ENCODE measurements at places on chromosomes 3 and 15.

- peaks cover 15% of the 10 kb centered on the region for H3K4me1 ChIP-seq
- H3K4me3 ChIP-seq = no peak overlapping the region
- H3K36me3 ChIP-seq = peaks cover 13% of the 10 kb centered on the region
Measured at GRCh38 chr3:48596676-48597407, 1.7 kb upstream of the COL7A1 start.

DNA sequence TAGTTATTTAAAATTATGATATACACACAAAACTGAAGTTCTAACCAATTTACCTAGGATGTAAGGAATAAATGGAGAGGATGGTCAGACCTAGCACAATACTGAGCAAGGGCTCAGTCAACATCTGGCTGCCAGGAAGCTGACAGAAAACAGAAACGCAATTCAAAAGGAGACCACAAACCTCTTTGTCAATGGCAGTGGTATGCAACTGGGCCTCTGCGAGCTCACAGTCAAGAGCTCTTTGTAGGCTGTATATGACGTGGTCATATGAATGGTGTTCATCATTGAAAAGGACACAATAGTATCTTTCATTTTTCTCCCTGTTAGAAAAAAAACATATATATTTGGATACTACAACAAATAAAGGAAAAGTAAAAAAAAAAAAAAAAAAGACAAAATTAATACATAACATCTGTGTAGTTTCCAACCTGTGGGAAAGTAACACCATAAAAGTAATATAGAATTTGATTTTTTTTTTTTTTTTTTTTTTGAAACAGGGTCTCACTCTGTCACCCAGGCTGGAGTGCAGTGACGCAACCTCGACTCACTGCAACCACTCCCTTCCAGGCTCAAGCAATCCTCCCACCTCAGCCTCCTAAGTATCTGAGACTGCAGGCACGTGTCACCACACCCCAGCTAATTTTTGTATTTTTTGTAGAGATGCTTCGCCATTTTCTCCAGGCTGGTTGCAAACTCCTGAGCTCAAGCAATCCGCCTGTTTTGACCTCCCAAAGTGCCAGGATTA is 37.9 kb downstream of the UBR1 start:
- no peak overlapping the region for H3K27ac ChIP-seq
- H3K4me3 ChIP-seq = no peak overlapping the region
- no peaks in the 10 kb centered on the region for H3K27me3 ChIP-seq
- DNase-seq = no peak
- no peaks in the 10 kb centered on the region for H3K4me1 ChIP-seq

DNA sequence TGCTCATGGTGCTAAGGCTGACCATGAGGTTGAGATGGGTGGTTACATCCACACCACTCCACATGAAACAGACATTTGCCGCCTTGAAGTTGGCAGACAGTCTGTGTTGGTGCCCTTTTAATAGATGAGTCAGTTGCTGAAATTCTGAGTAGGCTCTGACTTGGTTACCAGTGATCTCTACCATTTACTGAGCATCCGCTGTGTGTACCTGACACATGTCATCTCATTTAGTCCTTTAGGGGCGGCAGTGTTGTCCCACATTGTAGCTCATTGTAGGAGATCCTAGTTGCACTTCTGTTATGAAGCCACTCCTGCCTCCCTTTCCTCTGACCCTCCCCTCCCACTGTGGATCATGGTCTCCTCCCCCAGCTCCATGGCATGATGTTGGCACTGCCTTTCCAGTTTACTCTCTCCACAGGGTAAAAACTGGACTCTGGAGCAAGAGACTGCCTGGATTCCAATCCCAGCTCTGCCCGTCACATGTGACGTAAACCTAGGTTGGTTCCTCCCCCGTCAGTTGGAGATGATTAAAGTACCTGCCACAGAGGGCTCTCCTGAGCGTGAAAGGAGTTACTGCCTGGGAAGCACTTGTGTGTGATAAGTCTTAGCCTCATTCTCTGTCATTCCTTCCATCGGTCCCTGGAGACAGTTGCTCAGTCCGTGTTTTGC is 21.6 kb downstream of the SLCO3A1 start:
- no peaks in the 10 kb centered on the region for H3K27me3 ChIP-seq
- H3K27ac ChIP-seq = no peak overlapping the region
- H3K4me1 ChIP-seq = no peaks in the 10 kb centered on the region
- H3K4me3 ChIP-seq = no peak overlapping the region
- no peak for DNase-seq

- no peak overlapping the region for H3K4me3 ChIP-seq
- H3K4me1 ChIP-seq = no peaks in the 10 kb centered on the region
- no peak for DNase-seq
- no peaks in the 10 kb centered on the region for H3K36me3 ChIP-seq
Measured at GRCh38 chr3:74771401-74771800, 156.9 kb upstream of the CNTN3 start.

DNA sequence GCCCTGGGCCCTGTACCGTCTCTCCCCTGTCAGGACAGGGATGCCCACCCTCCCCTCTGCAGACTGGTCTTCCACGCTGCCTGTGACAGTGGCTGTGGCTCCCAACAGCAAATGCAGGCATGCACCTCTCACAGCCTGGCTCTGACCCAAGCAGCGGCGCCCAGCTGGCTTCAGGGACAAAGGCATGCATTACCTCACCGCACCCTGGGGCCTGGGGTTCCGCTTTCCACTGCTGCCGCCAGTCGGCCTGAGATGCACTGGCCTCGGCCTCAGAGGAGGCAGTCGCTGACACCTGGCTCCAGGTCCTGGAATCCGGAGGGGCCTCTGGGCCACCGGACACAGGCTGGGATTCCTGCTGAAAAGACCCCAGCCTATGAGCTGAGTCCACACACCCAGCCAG is 70.3 kb downstream of the SCN5A start:
- H3K27ac ChIP-seq = no peak overlapping the region
- no peaks in the 10 kb centered on the region for H3K36me3 ChIP-seq
- DNase-seq = no peak
- H3K4me1 ChIP-seq = no peaks in the 10 kb centered on the region
- H3K4me3 ChIP-seq = no peak overlapping the region

DNA sequence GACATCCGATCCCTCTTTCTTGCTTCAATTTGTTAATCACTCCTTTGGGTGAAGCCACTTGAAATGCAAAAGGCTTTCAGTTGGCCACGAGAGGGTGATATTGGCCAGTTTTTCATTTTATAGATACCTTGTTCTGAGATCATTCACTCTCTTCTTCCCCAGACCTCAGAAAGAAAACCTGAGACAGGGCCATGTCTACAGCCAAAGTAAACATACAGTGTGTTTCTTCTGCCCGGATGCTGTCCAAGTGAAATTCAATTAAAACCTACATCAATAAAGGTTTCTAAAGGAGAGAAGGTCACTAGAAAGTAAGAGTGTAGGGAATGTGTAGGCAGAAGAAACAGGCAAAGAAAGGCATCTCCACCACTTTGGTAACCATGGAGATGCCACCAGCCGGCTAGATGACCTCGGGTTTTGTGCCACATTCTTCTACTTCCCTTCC is 39.5 kb upstream of the FMN1 start:
- H3K27me3 ChIP-seq = no peaks in the 10 kb centered on the region
- DNase-seq = no peak
- no peaks in the 10 kb centered on the region for H3K4me1 ChIP-seq
- H3K36me3 ChIP-seq = no peaks in the 10 kb centered on the region
- H3K4me3 ChIP-seq = no peak overlapping the region

- DNase-seq = no peak
- H3K4me1 ChIP-seq = no peaks in the 10 kb centered on the region
- H3K4me3 ChIP-seq = no peak overlapping the region
- H3K27ac ChIP-seq = no peak overlapping the region
- no peaks in the 10 kb centered on the region for H3K27me3 ChIP-seq
Measured at GRCh38 chr3:34683851-34684250, 885.4 kb downstream of the PDCD6IP start.

- no peak overlapping the region for H3K4me3 ChIP-seq
- no peak for DNase-seq
- H3K27ac ChIP-seq = no peak overlapping the region
- H3K4me1 ChIP-seq = no peaks in the 10 kb centered on the region
- H3K27me3 ChIP-seq = no peaks in the 10 kb centered on the region
- H3K36me3 ChIP-seq = no peaks in the 10 kb centered on the region
Measured at GRCh38 chr15:34644061-34644460, 60.6 kb upstream of the GOLGA8B start.

DNA sequence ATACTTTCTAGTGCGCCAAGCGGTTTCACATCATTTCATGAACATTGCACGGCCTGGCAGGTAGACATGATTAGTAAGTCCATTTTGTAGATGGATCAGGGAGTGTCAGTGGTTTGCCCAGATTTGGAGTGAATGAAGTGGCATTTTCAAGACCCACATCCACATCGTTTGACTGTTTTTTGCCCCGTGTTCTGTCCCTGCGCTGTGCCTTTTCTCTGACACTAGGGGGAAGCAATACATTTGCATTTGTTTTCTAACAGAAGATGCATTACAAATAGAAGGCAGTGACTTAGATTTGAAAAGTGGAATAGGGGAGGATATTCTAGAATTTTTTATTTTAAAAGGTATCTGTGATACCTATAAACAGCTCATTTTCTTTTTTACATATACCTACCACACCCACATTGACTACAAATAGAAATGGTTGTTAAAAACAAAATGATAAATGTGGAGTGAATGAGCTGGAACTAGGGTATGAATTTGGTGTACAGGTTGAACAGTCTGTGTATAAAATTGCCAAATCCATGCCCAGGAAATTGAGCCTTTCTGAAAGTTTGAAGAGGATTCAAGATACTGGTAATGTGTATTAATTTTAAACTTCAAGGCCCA is 98.0 kb downstream of the USP13 start:
- H3K4me1 ChIP-seq = no peaks in the 10 kb centered on the region
- no peak for DNase-seq
- peaks cover 4% of the 10 kb centered on the region for H3K36me3 ChIP-seq
- no peaks in the 10 kb centered on the region for H3K27me3 ChIP-seq
- H3K27ac ChIP-seq = no peak overlapping the region
- H3K4me3 ChIP-seq = no peak overlapping the region

DNA sequence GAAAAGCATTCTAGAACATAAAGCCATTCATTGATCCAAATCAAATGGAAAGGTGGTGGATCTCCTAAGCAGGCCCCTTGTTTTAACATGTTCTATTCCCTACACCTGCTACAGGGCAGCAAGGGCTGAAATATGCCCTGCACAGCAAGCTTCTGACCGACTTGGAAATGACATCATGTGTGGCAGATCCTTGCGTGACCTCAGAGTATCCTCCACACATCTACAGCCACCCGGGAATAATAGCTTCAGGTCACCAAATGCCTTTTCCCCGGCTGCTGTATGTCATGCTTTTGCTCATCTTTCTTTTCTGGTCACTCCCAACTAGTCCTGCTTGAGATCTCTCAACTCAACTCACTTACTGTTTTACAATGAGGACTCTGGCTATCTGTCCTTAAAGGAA is 158.2 kb downstream of the ZNF385D start:
- H3K4me1 ChIP-seq = no peaks in the 10 kb centered on the region
- no peaks in the 10 kb centered on the region for H3K27me3 ChIP-seq
- no peak overlapping the region for H3K27ac ChIP-seq
- no peak for DNase-seq

DNA sequence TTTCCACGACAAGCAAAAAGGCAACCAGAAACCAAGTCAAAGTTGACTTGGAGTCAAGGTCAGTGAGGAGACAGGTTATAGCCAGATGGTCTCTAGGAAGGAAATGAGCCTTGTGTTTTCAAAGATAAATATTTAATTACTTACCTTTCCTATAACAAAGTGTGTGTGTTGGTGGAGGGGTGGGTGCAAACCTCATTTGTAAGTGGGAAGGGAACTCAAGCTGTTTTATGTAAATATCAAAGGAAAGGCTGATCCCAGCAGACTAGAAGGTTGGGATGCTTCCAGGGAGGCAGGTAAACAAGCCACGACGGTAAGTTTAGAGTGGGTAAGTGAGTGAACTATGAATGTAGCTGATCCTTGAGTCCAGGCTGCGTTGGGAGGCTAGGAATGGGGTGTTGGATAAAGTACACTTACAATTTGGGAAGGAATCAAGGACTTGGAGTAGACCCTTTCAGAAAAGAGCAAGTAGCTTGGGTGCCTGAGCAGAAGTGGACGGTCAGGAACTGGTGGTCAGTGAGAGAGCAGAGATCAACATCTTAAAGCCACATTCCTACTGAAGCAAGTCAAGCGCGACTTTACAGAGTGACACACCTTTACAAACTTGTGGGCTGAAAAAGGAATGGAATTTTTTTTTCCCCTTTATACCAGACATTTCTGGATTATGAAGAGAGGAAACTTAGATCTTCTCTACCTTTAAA is 82.0 kb upstream of the TBL1XR1 start:
- H3K27ac ChIP-seq = no peak overlapping the region
- H3K27me3 ChIP-seq = no peaks in the 10 kb centered on the region
- no peaks in the 10 kb centered on the region for H3K4me1 ChIP-seq
- H3K36me3 ChIP-seq = no peaks in the 10 kb centered on the region
- no peak overlapping the region for H3K4me3 ChIP-seq
- no peak for DNase-seq

DNA sequence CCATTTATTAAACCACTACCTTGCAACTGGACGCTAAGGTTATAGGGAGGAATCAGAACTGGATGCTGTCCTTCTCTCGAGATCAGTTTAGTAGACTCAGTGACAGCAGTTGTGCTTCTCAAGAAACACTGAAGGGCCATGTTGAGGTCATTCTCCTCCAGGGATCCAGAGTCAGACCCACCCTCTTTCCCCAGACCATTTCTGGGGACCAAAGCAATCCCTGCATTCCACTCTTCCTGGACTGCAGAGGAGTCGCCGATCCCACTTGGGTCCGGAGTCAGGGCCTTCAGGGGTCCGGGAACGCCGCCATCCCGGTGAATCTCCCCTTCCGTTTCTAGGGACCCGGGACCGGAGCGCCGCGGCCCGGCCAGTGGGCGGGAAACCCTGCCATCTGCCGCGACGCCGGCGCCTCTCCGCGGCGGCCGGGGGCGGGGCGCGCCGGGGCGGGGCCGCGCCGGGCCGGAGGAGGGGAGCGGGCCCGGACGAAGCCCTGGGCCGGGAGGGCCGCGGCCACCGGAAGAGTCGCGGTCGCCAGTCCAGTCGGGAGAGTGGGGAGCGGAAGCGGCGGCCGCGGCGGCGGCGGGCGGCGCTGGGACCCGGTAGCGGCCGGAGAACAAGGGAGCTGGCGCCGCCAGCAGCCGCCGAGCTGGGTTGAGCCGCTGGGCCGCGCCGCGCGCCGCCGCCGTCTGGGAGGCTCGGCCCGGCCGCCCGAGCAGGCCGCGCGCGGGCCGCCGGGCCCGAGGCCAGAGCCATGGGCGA is at the start of gene DVL3:
Gene DVL3 (plus strand): TSS at position 493 of the 759 bp plus-strand sequence. CDS start 259 bp downstream, at position 752.
- H3K27ac ChIP-seq = peak within 1 kb of the TSS; percentile 97
- H3K4me1 ChIP-seq = peaks cover 3% of the 10 kb centered on the region
- H3K4me3 ChIP-seq = peak within 1 kb of the TSS; percentile 91

Data from breast epithelium (tissue), 4 donors.